Stimulated activated CD8-positive, alpha-beta memory T cell treated with anti-CD3 and anti-CD28 coated beads, Interleukin-4, amount 100 ng/mL, for 4 hours (primary cell): ENCODE measurements at places on chromosomes 3 and 15.

- DNase-seq = no peak
These were observed 63.1 kb downstream of the ARNT2 start for GRCh38 chr15:80467311-80467714.

- no peak for DNase-seq
These were observed 64.2 kb downstream of the TNIK start for GRCh38 chr3:171396048-171396447.

DNA sequence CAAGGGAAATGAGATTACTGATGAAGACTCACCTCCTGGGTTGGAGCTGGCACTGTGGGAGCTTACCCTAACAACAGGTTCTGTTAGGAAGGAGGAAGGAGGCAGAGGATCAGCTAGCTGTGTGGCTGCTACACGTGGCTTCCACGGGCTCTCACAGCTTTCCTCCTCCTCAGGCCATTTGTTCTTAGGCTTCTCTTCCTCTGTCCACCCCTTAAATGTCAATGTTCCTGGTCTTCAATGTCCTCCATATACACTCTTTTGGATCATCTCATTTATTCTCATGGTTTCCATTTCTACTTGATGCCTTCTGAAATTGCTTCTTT lies 5.0 kb downstream of the PIGZ start:
- no peak for DNase-seq

- no peak for DNase-seq
These were observed 19.9 kb upstream of the RPL29 start for GRCh38 chr3:52015438-52016228.

- no peak for DNase-seq
These were observed 646.2 kb downstream of the NTRK3 start for GRCh38 chr15:87610366-87610765.

DNA sequence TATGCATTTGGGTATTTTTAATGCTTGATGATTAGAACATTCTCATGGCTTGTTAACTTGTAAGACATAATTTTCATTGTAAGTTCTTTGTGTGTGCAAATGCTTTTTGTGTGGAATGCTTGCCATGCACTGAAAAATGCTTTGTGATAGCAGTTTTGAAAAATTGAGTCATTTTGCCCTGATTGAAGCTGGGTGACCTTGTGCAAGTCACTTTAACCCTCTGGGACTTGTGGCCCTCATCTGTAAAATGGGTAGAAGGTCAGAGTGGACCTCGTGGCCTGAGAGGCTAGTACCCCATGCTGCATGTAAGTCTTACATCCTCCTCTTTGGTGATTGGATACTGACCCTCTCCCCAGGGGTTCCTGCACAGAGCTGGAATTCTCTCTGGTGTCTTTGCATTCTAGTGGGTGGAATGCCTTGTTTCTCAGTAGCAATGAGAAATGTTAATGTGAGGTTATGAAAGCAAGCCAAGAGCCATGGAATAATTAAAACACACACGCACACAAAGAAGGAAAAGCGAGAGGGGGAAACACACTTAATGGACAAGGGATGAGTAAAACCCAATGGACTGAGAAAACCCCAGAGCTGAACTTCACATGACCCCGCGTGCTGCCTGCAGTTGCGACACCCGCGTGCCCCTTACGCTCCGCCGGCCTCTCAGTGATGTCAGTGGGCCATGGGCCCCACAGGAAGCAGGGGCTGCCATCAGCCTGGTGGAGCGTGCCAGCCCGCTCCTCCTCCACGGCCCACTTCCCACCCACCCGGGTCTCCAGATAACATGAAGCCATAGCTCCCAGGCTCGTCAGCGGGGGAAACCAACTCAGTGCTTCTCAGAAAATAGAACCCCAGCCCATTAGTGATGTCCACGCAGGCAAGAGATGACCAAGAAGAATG lies 44.0 kb downstream of the SMAD3 start:
- no peak for DNase-seq

DNA sequence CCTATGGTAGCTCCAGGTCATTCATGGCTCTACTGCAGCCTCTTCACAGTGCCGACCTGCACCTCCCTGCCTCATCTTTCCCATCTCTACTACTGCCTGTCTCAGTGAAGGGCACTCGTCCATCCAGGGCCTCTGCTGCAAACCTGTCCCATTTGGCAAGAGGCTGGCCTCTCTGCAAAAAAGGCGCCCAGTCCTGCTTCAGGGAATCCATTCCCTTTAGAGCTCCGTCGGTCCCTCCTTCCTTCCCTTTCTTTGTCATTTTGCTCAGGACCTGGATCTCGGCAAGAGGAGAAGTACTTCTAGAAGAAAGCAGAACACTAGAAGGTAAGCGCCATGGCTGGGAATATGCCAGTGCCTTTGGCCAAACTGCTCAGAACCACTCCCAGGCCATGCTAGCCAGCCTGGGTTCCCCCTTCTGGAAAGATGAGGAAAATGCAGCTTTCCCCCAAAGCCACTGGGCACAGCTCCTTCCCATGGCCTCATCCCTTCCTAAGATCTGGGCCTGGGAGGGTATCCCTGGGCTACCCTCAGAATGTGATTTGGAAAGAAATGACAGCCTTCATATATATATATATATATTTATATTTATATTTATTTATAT lies 6.4 kb upstream of the ISL2 start:
- no peak for DNase-seq
